ENCODE measurements at places on chromosomes 3 and 15. TPM values are rescaled to one million over a fixed set of nuclear protein-coding genes. Genes with fewer than 3 reads are reported as not detected.

DNA sequence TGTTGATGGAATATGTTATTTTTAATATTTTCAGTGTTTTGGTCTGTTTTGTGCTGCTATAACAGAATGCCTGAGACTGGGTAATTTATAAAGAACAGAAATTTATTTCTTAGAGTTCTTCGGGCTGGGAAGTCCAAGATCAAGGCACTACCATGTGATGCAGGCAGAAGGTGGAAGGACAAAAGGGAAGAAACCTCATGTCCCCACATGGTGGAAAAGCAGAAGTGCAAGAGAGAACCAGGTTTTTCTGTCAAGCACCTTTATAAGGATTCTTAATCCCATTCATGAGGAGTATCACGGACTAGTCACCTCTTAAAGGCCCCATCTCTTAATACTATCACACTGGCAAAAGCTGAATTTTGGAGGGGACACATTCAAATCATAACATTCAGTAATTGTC lies 57.9 kb upstream of the EPHB3 start:
- H3K4me1 ChIP-seq = no peaks in the 10 kb centered on the region
- H3K27me3 ChIP-seq = peaks cover 11% of the 10 kb centered on the region
- DNase-seq = no peak
- H3K36me3 ChIP-seq = no peaks in the 10 kb centered on the region
- no peak overlapping the region for H3K27ac ChIP-seq

The ADAMTS7 gene
- 1.3 TPM for total RNA-seq

The ZNF660 gene
- total RNA-seq = 2.0 TPM

- no peaks in the 10 kb centered on the region for H3K36me3 ChIP-seq
- no peaks in the 10 kb centered on the region for H3K27me3 ChIP-seq
- H3K4me3 ChIP-seq = no peak overlapping the region
- DNase-seq = no peak
These were observed 4.9 kb downstream of the MNS1 start for GRCh38 chr15:56460071-56460470.

DNA sequence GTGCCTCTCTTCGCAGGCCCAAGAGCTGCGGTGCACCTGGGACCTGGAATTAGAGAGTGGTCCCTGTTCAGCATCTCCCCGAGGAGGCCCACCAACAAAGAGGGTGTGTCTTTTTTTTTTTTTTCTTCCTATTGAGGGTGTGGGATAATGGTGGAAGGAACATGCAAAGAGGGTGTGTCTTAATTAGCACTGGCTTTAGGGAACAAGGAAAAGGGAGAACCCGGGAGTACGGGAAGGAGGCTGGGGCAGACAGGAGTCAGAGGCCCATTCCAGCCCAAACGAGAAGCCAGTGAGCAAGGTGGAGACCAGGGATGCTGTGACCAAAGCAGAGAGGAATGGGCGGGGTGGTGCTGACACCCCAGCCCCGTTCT lies 429 bp upstream of the LOXL1 start:
- no peak for DNase-seq
- no peaks in the 10 kb centered on the region for H3K36me3 ChIP-seq
- H3K4me1 ChIP-seq = peaks cover 31% of the 10 kb centered on the region

DNA sequence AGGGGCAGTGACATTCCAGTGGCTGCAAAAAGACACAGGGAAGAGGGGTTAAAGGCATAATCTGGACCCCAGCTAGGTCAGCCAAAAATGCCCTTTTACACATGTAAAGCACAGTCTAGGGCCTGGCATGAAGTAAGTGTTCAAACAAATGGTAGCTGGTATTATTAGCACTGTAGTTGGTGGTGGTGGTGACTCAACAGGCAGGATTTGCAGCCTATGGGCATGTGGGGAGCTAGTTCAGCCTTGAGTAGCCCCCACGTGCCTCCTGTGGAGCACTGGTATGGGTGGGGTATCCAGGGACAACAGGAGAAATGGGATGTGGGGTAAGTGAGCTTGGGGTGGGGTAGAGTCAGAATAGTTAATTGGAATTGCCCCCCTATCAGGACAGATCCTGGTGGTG lies 27.6 kb downstream of the DNASE1L3 start:
- DNase-seq = no peak
- H3K27me3 ChIP-seq = no peaks in the 10 kb centered on the region
- no peaks in the 10 kb centered on the region for H3K4me1 ChIP-seq
- H3K27ac ChIP-seq = no peak overlapping the region
- no peaks in the 10 kb centered on the region for H3K36me3 ChIP-seq
- H3K4me3 ChIP-seq = no peak overlapping the region

DNA sequence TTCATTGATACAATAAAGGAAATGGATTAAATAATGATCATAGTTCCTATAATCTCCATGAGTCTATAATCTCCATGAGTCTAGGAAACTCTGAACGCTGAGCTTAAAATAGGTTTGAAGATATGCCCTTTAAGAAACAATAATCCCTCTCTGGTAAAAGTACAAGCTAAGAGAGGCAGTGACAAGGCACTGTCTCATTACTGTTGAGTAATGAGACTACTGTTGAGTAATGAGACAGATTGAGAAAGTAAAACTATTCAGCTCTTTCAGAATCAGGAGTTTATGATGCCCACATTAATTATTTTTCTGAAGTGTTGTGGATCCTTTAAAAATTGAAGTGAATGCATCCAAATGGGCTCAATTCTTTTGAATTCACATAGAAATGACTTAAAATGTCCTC lies 235.5 kb upstream of the THRB start:
- no peaks in the 10 kb centered on the region for H3K27me3 ChIP-seq
- no peak overlapping the region for H3K4me3 ChIP-seq
- no peaks in the 10 kb centered on the region for H3K36me3 ChIP-seq

The ALDH1A2 gene
- 11.1 TPM for total RNA-seq

- no peak for DNase-seq
- H3K4me1 ChIP-seq = no peaks in the 10 kb centered on the region
- H3K36me3 ChIP-seq = no peaks in the 10 kb centered on the region
- no peak overlapping the region for H3K4me3 ChIP-seq
These were observed 76.0 kb upstream of the DCBLD2 start for GRCh38 chr3:98977520-98977919.

DNA sequence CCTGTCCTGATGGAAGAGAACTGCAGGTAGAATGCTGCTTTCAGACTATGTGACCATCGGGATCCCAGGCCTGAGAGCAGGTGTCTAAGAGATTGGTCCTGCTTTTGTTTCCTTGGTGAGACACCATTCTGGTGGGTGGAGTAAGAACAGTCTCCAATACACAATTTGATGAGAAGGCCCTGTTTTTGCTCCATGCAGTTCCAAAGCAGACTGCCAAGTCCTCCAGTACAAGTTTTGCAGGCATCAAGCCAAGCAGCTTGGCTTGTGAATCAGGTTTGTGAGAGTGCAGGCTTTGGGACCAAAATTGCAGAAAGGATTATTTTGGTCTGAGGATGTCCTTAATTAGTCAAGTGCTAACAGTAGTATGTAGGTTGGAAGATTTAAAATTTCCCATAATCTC lies 381.6 kb downstream of the FOXP1 start:
- DNase-seq = peak; percentile 60
- no peak overlapping the region for H3K4me3 ChIP-seq
- H3K4me1 ChIP-seq = no peaks in the 10 kb centered on the region
- H3K27ac ChIP-seq = peak overlapping the region; percentile 38

DNA sequence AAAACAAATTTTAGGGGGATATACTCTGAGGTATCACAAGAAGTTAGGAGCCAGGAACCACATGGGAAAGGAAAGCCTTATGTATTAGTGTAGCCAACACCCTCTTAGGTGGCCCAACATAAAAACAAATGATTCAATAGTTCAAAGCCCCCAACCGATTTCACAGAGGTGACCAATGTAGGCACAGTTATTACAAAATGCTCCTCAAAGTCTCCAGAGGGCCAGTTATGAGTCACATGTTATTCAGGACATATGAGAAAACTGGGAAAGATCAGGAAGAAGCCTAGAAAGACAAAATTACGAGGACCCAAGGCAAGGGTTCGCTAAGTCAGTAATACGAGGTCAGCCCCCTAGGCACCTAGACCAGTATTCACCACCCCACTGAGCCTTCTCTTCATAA lies 29.9 kb upstream of the FBN1 start:
- no peaks in the 10 kb centered on the region for H3K36me3 ChIP-seq
- H3K27ac ChIP-seq = no peak overlapping the region
- DNase-seq = no peak
- no peak overlapping the region for H3K4me3 ChIP-seq

- H3K27ac ChIP-seq = no peak overlapping the region
- no peaks in the 10 kb centered on the region for H3K27me3 ChIP-seq
- peaks cover 5% of the 10 kb centered on the region for H3K36me3 ChIP-seq
- no peak overlapping the region for H3K4me3 ChIP-seq
- DNase-seq = no peak
These were observed 57.2 kb downstream of the NIPA2 start for GRCh38 chr15:22895465-22896190.

DNA sequence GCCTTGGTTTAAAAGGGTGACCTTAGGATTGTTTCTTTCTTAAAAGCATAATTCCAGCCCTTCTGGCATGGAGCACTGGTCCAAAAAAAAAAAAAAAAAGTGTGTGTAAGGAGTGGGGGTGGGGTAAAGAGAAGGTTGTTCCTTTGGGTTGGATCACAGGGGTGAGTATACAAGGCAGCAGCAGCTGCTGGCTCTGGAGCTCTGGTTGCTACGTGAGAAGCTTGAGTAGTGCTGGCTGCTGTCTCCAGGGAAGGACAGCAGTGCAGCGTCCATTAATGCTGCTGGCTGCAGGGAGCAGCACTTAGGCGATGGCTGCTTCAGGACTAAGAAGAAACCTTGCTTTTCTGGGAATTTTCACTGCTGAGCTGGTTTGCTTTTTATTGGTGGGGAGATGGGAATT lies 2.3 kb downstream of the SETD5 start:
- peak; percentile 54 for DNase-seq
- H3K27ac ChIP-seq = peak overlapping the region; percentile 100
- no peaks in the 10 kb centered on the region for H3K27me3 ChIP-seq
- H3K4me1 ChIP-seq = peaks cover 33% of the 10 kb centered on the region
- H3K4me3 ChIP-seq = no peak overlapping the region
- H3K36me3 ChIP-seq = no peaks in the 10 kb centered on the region

The FGF7 gene
- total RNA-seq = 33.7 TPM

- no peaks in the 10 kb centered on the region for H3K27me3 ChIP-seq
- H3K36me3 ChIP-seq = no peaks in the 10 kb centered on the region
- peak overlapping the region; percentile 35 for H3K4me3 ChIP-seq
- DNase-seq = no peak
These were observed 22.5 kb upstream of the C15orf39 start for GRCh38 chr15:75178938-75179745.

DNA sequence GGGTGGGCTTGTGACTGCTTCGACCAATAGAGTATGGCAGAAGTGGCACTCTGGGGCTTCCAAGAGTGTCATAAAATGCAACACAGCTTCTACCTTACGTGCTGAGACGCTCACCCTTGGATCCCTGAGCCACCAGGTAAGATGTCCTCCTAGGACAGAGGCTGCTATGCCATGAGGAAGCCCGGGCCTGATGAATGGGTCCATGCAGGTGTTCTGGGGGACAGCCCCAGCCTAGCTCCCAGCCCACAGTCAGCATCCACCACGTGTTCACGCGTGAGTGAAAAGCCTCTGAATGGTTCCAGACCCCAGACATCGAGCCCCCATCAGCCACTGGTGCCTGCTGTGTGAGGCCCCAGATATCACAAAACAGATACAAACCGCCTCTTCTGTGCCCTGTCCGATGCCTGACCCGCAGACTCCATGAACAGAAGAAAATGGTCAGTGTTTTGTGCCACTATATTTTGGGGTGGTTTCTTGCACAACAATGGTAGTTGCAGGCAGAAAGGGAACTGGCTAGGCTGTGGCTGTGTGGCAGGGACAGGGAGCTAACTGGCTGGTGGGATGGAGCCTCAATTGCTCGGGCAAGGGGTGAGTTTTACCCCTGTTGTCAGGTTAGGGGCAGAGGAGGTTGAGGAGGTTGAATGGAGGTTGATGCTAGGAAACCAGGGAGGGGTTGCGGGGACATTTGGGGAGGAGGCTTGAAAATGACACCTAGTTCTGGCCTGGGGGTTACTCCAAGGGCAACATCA lies 92.2 kb downstream of the LINGO1 start:
- H3K36me3 ChIP-seq = no peaks in the 10 kb centered on the region
- H3K4me3 ChIP-seq = no peak overlapping the region
- no peak overlapping the region for H3K27ac ChIP-seq
- no peak for DNase-seq
- no peaks in the 10 kb centered on the region for H3K27me3 ChIP-seq

The GCNT3 gene
- total RNA-seq = 5.2 TPM

DNA sequence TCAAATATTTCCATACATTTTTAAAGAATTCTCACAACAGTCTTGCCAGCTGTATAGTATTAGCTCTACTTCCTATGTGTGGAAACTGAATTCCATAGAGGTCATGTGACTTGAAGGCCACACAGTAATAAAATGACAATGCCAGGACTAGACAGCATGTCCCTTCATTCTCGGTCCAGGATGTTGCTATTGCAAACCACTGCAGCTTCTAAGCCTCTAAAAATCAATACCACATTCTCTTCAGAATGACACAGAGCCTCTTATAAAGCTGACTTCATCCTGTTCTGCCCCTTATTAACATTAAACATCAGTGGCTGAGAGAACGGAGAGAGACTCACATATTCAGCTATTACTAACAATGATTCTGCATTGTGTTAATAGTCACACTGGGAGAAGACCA lies 240.3 kb upstream of the PEX5L start:
- no peak overlapping the region for H3K27ac ChIP-seq
- no peak overlapping the region for H3K4me3 ChIP-seq
- H3K27me3 ChIP-seq = no peaks in the 10 kb centered on the region
- no peaks in the 10 kb centered on the region for H3K4me1 ChIP-seq
- no peaks in the 10 kb centered on the region for H3K36me3 ChIP-seq
- DNase-seq = no peak

DNA sequence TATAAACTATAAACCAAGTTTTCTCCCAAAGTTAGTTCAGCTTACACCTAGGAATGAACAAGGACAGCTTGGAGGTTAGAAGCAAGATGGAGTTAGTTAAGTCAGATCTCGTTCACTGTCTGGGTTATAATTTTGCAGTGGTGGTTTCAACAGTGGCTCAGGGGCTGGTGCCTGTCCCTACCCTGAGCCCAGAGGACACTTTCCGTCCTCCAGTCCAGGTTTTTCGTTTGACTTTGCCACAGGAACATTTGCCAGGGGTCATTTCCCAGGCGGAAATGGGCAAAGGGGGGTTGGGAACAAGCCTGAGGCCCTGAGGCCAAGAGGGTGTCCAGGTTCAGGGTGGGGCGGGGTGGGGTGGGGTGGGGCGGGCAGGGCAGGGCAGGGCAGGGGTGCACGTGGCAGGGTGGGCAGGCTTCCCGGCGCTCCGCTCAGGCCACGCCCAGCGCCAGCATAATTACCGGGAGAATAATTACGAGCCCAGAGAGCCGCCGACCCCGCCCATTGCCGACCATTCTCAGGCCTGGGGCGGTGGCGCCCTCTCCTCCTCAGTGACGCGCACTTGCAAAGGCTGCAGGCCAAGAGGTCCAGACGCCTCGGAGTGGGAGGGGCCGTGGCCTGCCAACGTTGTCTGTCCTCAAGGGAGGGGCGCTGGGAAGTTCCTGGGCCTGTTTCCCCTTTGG lies 70.4 kb downstream of the KLF13 start:
- H3K4me3 ChIP-seq = peak overlapping the region; percentile 46
- no peaks in the 10 kb centered on the region for H3K36me3 ChIP-seq
- peak; percentile 71 for DNase-seq
- no peaks in the 10 kb centered on the region for H3K27me3 ChIP-seq
- peak overlapping the region; percentile 86 for H3K27ac ChIP-seq
- peaks cover 17% of the 10 kb centered on the region for H3K4me1 ChIP-seq

The CSTA gene
- total RNA-seq = 9.1 TPM

The CFAP100 gene
- total RNA-seq = not detected

All from breast epithelium (tissue), 4 donors.